ENCODE measurements at places on chromosomes 1 and 21. TPM values are rescaled to one million over a fixed set of nuclear protein-coding genes. Genes with fewer than 3 reads are reported as not detected.

DNA sequence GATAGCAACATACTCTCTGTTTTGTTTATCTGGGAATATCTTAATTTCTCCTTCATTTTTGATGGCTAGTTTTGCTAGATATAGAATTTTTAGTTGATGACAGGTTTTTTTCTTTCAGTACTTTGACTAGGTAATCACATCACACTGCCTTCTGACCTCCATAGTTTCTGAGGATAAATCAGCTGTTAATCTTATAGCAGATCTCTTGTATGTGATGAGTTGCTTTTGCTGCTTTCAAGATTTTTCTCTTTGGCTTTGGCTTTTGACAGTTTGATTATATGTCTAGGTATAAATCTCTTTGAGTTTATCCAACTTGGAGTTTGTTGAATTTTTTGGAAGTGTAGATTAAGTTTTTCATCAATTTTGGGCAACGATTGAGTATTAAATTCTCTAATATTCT lies 142.6 kb downstream of the ZNF644 start:
- DNase-seq = no peak

- DNase-seq = no peak
Observed at GRCh38 chr1:86866665-86867064, 47.3 kb downstream of the SELENOF start.

- no peak for DNase-seq
Observed at GRCh38 chr21:34129039-34129891, 55.9 kb downstream of the MRPS6 start.

- peak; percentile 50 for DNase-seq
Observed at GRCh38 chr1:227318853-227319607, 738 bp upstream of the CDC42BPA start.

DNA sequence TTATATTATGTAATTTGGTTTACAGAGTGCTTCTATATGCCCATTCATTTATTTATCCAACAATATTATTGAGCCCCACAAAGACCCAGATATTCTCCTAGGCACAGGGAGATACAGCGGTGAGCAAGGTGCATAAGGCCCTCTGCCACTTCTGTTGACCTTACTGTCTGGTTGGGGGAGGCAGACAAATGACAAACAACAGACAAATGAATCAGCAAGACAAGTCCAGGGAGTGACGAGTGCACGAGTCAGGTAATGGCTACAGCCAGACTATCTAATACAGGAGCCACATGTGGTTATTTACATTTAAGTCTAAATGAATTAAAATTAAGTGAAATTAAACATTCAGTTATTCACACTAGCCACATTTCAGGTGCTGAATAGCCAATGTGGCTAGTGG lies 22.0 kb upstream of the BCAR3 start:
- peak; percentile 69 for DNase-seq

GRCh38 chr1:72253132-72253531 lies 29.2 kb downstream of the NEGR1 start:
- DNase-seq = no peak

GRCh38 chr1:153364156-153364555 lies 6.5 kb downstream of the S100A9 start:
- DNase-seq = no peak

- DNase-seq = no peak
Observed at GRCh38 chr1:220378571-220379302, 106.5 kb upstream of the RAB3GAP2 start.

DNA sequence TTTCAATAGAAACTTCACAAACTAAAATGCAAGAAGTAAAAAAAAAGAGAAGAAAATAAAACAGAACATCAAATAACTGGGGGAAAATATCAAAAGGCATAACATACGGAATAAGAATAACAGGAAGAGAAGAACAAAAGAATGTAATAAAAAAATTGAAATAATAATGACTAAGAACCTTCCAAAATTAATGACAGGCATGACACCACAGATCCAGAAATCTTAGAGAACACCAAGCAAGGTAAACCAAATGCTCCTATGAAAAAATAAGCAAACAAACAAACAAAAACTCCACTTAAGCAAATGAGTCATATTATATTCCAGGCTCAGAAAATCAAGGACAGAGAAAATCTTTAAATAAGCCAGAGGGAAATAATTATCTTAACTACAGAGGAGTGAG lies 8.7 kb downstream of the OR10J1 start:
- no peak for DNase-seq

VANGL2 gene
- polyA plus RNA-seq = 2.9 TPM

COL9A2 gene
- 0.32 TPM for polyA plus RNA-seq

ACADM gene
- 42.2 TPM for polyA plus RNA-seq

OR10Z1 gene
- polyA plus RNA-seq = not detected
